ENCODE measurements at places on chromosomes 2 and 18.

- no peak for DNase-seq
These were observed 122.2 kb upstream of the PXDN start for GRCh38 chr2:1866402-1867111.

DNA sequence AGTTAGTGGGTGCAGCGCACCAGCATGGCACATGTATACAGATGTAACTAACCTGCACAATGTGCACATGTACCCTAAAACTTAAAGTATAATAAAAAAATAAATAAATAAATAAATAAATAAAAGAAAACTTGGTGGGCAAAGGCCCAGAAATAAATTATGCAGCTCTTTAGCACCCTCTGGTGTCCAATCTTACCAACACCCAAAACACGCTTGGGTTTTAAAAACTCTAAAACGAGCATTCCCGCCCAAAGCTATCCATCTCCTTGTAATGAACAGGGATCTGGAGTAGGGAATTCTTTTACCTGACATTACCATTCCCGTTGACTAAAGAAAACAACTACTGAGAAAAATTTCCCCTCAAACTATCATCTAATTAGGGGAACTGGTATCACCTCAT lies 2005.9 kb upstream of the CELF4 start:
- DNase-seq = no peak

DNA sequence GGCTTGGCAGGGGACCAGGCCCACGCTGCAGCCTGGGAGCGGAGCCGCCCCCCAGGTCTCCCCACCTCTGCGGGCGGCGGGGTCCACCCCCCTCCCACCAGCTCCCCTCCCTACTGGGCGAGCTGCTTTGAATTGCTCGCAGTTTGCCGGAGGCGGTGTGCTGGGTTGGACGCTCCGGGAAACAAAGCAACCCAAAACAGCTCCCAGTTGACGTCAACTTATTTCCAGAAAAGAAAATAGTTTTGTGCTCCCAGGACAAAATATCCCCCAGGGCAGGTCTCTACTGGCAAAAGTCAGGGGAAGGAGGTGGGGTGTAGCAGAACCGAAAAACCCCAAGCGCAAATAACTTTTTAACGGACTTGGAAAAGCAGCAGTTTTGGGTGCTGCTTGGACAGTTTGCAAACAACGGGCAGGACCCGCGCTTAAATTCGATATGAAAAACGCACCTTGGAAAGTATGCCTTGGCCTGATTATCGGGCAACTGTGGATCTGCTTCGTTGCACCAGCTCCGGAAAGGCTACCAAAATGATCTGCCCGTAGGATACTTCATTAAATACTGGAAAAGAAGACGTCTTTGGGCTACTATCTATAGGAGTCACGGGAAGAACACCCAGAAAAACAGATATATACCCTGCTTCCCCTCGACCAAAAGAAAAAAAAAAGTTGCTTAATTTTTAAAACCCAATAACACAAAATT lies 2.8 kb upstream of the KCTD1 start:
- DNase-seq = no peak

- no peak for DNase-seq
These were observed 298.7 kb upstream of the MGAT5 start for GRCh38 chr2:133955169-133955568.

DNA sequence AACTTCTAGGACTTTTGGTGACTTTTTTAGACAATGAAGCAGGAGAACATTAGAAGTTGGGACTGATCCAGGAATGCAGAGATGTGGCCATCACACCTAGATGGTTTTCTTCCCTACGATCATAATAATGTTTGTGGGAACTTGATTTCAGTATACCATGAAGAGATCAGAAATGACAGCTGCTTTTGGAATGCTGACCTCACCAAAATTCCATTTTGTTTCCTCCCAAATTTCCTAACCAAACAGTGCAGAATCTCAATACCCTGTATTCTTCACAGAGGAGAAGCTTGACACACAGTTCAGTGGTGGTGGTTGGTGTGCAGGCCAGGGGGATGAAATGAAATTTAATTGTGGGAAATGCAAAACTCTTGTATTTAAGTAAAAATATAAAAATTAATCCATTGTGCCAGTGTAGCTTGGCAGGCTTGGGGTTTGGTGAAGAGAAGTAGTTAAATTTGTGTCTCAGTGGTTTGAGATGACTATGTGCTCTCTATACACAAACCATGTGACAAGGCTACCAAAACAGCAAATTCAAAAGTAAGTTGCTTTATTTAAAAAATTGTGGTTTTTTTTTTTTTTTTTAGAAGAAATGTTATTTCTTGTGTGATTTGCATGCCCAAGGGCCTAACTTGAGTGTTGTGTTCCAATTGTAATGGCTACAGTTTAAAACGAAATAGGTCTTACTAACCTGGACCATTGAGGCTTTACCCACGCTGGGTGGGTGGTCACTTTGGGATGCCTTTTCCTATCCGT lies 252.4 kb downstream of the LPIN1 start:
- no peak for DNase-seq

DNA sequence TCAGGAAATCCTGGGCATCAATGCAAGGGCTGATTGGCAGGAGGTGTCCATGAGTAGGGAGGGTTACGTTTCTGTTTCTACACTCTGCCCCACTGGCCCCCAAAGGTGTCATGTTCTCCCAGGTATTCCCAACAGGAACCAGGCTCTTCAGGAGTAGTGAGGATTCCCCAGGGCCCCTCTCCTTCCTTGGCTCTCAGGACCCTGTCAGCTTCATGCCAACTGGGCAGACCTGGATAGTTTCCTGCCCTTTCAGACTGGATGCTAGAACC lies 480.6 kb upstream of the HS6ST1 start:
- no peak for DNase-seq

DNA sequence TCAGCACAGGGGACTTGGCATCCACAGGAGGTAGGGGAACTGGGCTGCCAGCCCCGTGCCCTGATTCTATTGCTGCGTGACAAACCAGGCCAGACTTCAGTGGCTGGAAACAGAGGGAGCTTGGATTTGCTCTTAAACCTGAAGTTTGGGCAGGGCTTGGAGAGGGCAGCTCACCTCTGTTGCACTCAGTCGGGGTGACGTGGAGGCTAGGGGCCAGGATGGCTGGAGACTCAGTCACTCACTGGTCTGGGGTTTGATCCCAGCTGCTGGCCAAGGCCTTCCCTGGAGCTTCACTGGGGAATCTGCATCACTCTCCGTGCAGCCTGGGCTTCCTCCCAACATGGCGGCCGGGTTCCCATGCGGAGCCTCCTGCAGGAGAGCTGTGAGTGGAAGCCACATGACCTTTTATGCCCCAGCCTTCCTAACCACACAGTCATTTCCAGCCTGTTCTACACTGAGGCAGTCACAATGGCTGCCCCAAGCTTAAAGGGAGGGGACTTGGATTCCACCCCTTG lies 175.2 kb upstream of the HDAC4 start:
- DNase-seq = no peak

- DNase-seq = no peak
These were observed 492.1 kb upstream of the SLC39A10 start for GRCh38 chr2:195164930-195165329.

DNA sequence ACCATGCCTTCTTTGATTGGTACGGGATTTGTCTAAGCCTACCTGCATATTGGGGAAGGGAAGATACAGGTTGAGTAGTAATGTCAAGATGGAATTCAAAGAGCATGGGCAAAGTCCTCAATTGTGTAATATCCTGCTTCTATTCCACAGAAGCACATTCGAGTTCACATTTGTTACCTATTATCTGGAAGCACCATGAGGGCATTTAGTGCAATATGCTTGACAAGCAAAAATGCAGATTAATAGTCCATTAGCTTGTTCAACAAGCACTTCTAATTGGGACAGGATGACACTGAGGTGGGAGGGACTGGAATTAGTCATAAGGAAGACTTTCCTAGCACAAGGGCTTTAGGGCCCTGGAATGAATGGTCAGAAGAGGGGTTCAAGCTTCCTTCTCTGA lies 40.5 kb downstream of the MYO5B start:
- DNase-seq = no peak

- DNase-seq = no peak
These were observed 28.3 kb upstream of the UBE2E3 start for GRCh38 chr2:180952082-180952481.

DNA sequence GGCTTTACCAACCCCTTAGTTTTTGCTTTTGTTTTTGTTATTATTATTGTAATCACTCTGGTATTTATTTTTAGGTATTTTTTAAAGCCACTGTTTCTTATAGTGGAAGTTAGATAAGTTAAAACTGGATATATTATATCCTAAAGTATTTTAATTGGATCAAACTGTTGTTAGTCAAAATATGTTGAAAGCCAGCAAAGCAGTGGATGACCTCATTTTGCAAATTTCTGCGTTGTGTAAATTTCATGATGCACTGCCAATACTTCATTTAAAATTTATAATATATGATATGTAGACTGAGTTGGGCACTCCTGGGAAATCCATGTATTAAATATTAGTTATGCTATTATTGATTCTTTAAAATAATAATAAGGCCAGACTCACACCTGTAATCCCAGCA lies 661.7 kb upstream of the NRXN1 start:
- no peak for DNase-seq

- no peak for DNase-seq
These were observed 7.4 kb downstream of the MCEE start for GRCh38 chr2:71122387-71123298.

GRCh38 chr2:43745457-43745856 lies 28.4 kb upstream of the DYNC2LI1 start:
- DNase-seq = no peak

- DNase-seq = no peak
These were observed 9.4 kb downstream of the GALNT1 start for GRCh38 chr18:35590935-35591334.
